Stimulated activated CD8-positive, alpha-beta memory T cell treated with anti-CD3 and anti-CD28 coated beads, Interleukin-15, amount 100 ng/mL, for 24 hours (primary cell): ENCODE measurements at places on chromosomes 1 and 21.
A peak's percentile ranks its signal among the peaks of the same experiment; 100 is the strongest.

GRCh38 chr1:213296558-213296957 is 245.5 kb downstream of the RPS6KC1 start:
- no peak for DNase-seq

- no peak for DNase-seq
Observed at GRCh38 chr1:29736582-29737188, 500.4 kb downstream of the PTPRU start.

DNA sequence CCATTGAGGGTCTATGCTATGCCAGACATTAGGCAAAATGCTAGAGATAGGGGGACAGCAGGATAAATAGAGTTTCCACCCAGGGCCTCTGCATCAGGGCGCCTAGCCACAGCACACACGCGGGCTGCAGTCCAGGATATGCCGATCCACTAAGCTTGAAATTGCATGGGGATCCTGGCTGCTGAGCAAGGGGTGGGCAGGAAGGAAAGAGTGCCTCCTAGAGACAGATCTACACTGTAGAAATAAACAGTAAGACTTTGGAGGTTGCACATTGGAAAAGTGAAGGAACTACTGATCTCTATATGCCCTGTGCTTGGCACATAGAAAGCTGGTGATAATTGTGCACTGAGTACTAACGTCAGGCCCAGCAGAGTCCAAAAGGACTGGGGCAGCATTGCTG is 411.1 kb downstream of the PRDM2 start:
- no peak for DNase-seq

DNA sequence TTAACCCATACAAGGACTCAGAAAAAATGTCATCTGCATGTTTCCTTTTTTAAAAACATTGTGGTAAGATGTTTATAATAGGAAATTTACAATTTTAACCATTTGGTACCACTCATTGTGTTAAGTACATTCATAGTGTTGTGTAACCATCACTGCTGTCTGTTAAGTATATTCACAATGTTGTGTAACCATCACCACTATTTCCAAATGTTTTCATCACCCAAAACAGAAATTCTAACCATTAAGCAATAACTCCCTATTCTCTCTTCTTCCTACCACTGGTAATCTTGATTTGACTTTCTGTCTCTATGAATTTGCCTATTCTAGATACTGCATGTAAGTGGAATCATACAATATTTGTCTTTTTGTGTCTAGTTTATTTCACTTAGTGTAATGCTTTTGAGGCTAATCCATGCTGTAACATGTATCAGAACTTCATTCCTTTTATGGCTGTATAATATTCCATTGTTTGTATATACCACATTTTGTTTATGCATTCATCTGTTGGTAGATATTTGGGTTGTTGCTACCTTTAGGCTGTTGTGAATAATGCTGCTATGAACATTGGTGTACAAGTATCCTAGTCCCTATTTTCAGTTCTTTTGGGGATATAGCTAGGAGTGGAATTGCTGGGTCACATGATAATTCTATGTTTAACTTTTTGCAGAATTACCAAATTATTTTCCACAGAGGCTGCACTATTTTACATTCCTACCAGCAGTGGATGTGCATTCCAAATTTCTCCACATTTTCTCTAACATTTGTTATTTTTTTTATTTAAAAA is 14.1 kb downstream of the HIPK1 start:
- no peak for DNase-seq

DNA sequence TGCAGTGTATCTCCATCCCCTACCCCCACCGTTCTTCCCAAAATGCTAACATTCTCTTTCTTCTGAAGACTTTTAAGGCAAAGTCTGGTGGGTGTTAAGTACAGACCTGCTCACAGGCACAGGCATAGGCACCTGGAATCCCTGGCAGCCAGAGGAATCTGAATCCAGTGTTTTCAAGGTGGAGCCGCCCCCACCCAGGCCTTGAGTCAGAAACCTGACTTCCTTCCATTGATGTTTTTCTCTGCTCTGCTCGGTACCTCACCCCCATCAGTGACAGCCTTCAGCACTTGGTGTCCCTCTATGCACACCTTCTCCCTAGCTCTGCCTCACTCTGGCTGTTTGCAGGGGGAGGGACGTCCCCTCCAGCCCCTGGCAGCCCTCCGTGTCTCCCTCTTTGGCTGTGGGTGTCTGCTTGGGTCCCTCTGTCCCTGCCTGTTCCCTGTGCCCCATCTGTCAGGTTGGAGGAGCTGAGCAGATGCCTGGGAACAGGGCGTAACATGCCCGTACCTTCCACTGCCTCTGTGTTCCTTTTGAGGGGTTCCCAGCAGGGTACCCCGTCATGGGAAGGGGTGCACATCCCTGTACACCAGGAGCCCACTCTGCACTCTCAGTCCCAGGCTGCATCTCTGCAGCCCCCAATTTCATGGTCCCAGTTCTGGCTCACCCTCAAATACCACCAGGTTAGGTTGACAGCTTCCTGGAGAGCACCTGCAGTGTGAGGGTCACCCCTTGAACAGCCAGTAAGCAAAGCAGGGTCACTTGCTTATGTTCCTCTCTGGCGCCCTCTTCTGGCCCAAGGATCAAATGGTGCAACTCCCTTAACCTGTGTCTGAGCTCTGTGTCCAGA is 6.7 kb downstream of the NCDN start:
- DNase-seq: peak; percentile 50

DNA sequence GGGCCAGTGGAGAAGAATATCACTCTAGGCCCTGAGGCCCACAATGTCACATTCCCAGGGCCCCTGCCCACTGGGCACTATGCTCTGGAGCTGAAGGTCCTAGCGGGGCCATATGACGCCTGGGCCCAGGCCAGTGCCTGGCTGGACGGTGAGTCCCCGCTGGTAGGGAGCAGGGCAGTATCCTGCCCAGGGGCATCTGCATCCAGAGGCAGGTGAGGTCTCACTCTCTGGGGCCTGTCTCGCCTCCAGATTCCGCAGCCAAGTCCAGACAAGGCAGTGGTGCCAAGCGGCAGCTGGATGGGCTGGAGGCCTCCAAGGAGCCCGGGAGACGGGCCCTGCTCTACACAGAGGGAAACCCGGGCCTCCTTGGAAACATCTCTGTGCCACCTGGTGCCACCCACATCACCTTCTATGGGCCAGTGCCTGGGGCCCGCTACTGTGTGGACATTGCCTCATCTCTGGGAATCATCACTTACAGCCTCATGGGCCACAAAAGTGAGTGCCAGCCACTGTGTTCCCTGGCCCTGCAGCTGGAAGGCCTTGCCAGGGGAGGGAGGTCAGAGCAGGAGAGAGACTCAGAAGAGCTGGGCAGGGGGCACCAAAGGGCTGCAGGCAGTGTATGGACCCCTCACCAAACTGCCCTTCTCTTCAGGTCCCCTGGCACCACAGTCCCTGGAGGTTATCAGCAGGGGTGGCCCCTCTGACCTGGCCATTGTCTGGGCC is 11.1 kb upstream of the PTPN7 start:
- no peak for DNase-seq

DNA sequence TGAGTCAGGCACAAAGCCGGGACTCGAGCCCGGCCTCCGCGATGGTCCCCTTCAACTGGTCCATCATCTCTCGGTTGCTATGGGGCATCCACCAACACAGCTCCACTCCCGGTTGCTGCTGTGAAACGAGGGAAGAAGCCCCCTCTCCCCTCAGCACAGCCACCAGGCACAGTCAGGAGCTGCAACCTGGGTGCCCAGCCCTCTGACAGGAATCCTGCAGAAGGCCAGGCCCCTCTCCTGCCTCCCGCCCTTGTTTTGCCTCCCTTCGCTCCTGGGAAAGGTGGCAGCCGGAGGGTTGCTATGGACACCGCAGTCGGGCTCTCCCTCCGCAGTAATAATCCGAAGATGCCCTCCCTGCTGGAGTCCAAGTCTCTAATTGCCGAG is 8.9 kb upstream of the KCNN3 start:
- DNase-seq: no peak

GRCh38 chr1:4483021-4483625 is 171.3 kb upstream of the AJAP1 start:
- no peak for DNase-seq

- DNase-seq: no peak
Observed at GRCh38 chr21:45393021-45393420, 11.9 kb upstream of the COL18A1 start.

DNA sequence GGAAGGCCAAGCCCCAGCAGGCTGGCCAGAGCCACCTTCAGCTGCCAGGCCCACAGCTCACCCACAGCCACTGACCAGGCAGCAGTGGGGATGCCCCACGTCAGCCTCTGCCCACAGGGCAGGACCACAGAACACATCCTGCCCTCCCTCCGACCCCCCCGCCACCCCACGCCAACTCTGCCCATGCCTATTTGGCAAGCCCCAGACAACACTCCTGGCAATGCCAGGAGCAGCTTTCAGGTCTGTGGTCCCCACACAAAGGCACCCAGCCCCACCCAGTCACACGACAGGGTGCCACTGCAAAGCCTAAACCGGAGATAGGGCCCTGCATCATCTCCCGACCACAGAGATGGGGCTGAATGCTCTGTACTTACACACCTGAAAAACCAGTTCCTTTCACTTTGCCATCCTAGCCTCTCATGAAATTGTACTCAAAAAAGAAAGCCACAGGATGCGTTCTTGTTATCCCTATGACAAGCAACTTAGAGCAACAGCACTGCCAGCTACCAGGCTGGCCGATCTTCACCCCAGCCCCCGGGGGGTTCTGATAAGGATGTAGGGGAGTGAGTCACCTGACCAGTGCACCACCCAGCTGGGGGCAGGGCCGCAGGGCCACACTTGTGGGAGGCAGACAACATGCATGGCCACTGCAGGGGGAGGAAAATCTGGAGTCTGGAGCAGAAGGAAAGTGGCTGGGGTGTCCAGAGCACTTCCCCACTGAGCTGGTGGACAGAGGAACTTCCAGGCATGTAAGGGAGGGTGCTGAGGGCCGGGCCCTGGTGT is 36.2 kb downstream of the UBE2G2 start:
- no peak for DNase-seq

DNA sequence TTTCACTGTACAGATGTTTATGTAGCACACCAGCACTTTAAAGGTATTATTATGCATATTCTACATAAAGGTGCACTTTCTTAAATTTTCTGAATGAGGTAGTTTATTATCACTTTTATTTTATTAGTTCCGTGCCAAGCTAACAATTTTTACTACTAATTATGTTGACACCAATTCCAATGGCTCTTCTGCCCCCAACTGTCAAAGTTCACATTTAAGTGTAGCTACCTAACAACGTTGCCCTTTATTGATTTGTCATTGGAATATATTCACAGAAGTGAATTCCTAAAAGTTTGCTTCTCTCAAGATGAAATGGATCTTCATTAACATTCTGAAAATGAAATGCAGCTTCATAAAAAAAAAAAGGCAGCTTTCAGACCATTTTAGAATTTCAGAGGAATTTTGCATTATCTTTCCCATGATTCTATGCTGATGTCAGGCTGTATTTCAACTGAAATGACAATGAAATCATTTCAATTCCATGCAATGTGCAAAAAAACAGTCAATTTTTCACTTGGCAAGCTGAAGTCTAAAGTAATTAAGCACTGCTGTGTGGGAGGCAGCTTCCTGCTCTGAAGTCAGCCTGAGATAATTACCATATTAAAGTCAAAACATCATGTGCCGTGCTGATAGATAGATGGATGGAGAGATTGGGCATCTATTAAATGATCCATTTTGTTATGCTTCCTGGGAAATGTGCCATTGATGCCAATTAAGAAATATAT is 229.2 kb downstream of the TTLL7 start:
- DNase-seq: no peak

- no peak for DNase-seq
Observed at GRCh38 chr1:30755746-30756145, 1.8 kb downstream of the LAPTM5 start.

- no peak for DNase-seq
Observed at GRCh38 chr1:169631249-169631648, 1.3 kb upstream of the SELP start.

DNA sequence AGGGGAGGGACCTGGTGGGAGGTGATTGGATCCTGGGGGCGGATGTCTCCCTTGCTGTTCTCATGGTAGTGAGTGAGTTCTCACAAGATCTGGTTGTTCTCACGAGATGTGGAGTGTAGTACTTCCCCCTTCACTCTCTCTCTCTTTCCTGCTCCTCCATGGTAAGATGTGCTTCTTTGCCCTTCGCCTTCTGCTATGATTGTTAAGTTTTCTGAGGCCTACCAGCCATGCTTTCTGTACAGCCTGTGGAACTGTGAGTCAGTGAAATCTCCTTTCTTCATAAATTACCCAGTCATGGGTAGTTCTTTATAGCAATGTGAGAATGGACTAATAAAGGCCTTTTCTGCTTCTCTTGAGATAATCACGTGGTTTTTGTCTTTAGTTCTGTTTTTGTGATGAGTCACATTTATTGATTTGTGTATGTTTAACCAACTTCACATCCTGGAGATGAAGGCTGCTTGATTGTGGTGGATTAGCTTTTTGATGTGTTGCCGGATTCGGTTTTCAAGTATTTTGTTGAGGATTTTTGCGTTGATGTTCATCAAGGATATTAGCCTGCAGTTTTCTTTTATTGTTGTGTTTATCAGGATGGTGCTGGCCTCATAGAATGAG is 45.5 kb downstream of the RABGAP1L start:
- no peak for DNase-seq

GRCh38 chr1:81118550-81118949 is 682.2 kb upstream of the ADGRL2 start:
- DNase-seq: no peak

DNA sequence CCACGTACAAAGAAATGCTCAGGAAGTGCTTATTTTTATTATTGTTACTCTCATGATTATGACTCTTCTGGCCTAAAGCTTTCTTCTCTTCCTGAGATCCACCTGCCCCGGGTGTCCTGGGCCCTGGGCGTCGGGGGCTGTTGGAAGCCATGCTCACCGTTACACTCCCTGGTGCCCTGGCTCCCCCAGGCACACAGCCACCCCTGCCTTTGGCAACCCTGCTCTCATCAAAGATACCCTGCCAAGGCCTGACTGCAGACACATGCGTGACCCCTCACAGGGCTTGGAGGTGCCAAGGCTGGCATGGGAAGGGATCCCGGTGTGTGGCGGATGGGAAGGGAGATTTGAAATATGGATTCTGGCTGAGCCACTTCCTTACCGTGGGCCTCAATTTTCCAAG is 3.3 kb upstream of the KISS1 start:
- no peak for DNase-seq

DNA sequence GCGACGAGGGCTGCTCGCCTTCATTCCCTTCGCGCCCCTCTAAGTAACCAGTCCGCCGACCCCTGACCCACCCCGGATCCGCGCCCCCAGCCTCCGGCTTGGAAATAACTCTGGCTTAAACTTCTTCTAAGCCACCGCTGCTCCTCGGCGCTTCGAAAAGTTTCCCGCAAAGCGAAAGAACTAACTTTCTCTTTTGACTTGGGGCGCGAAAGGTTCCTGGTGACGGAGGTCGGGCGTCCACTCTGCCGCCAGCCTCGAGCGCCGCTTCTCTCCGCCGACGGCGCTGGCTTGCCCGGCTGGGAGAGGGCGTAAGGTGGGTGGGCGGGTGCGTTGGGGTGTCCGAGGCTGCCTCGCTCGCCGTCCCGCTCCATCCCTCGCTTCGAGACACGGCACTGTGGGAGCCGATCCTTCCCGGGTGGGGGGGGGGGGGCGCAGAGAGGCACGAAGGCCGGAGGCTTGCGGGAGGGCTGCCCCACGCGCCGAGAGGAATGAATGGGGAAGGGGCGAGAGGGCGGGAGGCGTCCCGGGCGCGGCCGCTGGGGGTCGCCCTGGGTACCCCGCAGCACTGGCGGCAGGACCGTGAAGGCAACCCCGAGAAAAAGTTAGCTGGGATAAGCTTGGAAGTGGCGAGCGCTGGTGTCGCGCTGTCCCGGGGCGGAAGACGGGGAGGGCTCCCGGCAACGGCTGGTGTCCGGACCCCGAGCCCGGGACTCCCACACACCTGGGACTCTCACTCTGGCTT is 569 bp downstream of the ATF3 start:
- peak; percentile 8 for DNase-seq

- DNase-seq: no peak
Observed at GRCh38 chr1:21673277-21673780, 4.2 kb upstream of the RAP1GAP start.
